ENCODE measurements at places on chromosomes 5 and 9.

DNA sequence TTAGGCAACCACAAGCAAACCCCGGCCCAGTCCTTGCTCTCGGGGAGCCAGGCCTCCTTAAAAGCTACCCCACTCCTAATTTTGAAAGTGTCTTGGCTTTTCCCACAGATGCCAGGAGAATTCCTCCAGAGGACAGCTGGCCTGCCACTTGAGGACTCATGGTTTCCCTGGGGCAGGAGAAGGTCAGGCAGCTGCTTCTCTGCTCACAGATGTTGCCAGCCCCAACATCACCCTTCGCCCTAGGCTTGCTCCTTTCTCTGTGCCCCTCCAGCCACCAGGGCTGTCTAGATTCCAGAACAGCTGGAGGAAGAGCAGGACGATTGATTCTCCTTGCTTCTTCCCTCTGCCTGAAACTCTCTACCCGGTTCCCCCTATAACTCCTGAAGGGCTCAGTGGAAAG is 8.5 kb downstream of the GGTA1 start:
- DNase-seq, result no peak

DNA sequence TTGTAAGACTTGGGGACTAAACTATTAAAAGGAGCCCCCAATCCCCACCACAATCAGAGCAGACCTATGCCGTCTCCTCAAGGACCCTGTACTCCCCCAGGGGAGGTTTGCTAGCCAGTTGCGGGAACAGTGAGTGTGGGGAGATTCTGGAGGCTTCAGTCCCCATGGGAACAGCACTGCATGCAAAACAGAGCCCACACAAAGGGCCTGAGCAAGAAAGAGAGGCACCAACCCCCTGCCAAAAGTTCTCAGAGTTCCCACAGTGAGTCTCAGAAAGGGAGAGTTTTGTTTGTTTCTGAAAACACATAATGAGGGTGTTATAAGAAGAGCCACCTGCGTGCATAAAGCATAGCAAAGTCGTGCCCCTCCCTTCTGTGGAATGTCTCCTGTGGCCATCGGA is 56.6 kb downstream of the CFAP90 start:
- no peak for DNase-seq

DNA sequence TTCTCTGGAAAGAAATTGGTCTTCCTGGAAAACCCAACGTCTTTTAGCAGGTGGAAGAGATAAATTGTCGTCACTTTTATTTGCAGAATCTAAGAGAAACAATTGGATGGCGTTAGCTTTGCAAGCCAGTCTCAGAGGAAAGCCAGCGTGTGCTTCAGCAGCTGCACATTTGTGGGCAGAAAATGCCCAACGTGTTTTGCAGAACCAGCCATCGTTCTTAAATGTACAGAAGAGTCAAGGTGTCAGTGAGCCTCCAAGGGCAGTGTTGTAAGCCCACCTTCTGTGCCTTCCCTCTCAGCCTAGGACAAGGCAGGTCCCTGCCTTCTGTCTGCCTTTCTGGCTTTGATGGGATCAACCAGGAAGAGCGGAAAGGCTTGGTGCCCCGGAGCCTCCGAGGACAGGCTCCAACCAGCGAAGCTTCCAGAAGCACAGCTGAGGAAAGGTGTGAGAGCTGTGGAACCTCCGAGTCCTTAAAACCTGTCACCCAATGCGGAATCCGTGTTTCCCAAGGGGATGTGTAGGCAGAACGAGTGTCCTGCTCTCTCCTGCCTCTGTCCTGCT is 116.0 kb upstream of the IRX2 start:
- no peak for DNase-seq

DNA sequence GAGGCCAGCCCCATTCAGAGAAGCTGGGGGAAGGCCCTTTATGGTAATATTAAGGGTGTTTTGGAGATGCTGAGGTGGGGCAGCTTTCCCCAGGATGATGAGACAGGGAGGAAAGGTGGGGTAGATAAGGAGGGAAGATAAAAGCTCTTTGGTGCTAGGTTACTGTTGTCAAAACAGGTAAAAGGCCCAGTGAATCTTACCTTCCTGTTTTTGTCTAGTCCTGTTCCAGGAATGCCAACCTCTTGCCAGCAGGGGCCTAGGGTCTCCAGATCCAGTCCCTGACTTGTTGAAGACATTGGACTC is 797 bp upstream of the CCL27 start:
- no peak for DNase-seq

DNA sequence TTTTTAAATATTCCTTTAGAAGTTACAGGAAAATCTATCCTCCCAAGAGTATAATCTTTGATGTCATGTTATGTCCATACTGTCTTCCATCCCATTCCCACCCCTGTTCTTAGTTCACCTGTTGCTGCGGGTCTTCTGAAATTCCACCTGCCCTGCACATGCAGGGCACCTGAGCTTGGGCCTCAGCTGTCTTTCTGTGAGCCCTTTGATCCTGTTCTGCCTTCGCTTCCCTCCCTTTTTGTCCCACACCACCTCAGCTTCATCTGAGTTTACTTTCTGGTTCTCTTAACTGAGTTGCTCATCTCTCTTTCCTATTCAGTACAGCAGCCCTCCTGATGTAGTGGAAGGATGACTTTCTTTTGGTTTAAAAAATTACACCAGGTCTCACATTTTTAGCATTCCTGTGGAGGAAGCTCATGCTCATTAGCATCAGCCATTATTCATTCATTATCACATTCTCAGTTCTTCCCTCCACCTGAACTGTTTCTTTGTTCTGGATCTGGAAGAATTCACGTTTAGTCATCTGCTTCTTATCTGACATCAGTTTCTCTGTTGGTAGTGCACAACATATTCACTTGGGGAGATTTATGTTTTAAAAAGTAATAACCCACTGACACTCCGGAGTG is 211.0 kb downstream of the ADCY2 start:
- DNase-seq, result no peak

- DNase-seq, result no peak
Measured at GRCh38 chr5:91224456-91224855, 158.7 kb downstream of the ARRDC3 start.

DNA sequence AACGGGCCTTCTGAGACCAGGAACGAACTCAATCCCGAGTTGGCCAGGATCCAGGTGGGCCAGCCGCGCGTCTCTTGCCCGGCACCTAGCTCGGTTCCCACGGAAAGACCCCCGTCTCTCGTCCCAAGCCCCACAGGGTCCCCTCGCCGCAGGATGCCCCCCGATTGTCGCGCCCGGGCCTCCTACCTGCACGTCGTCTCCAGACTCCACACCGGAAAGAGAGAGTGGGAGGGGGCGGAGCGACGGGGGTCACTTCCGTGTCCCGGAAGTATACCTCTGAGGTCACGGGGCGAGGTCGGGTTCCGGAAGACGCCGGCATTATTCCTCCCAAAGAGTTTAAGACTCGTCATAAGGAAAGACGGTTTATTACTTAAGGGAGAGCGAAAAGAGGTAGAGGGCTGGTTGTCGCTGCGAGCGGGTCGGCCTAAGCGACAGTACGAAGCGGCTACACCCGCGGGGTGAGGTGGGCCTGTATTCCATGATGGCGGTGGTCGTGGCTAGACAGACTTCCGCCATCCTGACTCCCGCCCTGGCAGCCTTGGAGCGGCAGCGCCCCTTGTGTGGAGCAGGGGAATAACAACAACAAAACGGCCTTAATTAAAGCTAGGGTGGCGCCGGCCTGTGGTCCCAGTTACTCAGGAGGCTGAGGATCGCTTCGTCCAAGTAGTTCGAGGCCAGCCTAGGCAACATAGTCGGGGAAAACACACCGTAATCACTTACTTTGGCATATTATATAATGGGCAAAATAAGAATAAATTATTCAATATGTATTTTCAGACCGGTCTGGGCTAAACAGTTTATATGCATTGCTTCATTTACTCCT is at the start of gene RPS14:
Gene RPS14 (minus strand): TSS at position 223 of the 823 bp plus-strand sequence. CDS start 2,006 bp downstream, outside the sequence.
- peak; percentile 78 for DNase-seq

DNA sequence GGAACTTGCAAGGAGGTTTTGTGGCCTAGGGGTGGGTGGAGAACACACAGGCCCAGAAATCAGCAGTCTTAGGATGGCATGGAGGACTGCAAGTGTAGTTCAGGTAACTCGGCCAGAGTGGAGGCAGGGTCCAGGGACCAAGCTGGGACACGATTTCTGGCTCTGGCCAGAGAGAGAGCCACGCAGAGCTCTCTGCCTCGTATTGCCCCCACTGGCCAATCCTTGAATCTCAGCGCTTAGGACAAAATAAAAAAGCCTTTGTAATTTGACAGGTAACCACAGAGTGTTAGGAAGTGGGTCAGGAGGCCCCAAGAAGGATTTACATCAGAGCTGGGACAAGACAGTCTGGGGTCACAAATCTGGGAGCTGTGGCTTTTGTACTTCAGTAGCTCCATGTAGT is 11.7 kb downstream of the MAP3K1 start:
- no peak for DNase-seq

DNA sequence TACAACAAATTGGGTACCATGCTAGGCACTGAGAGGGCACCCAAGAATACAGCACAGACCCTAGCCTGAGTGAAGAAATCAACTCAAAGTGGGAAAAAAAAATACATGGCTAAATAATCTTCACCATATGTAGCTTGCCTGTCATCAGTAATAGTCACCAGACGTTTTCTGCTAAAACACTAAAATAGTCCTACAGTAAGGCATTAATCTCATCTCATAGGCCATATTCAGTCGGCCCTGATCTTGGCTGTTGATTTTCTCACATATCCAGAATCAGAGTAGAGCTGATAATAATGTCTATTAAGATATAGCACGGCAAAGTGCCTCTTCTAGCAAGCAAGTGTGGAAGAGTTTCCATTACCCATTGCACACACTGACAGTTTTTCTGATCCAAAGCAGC is 322.1 kb upstream of the SLC30A5 start:
- no peak for DNase-seq

DNA sequence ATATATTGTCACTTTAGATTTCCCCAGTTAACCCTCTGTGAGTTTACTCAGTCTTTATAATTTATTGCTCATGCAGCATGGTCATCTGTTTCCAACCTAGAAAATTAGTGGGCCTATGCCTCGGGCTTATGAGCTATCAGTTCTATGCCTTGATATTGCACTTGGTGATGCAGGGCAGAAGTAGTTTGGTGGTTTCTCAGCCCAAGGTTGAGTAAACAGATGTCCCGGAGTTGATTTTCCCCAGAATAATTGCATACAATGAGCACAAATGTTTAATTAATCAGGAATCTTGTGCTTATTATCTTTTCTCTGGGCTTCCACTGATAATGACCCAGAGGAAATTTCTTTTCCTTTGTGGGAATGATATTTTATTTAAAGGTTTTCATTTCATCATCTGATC is 474.0 kb downstream of the CCDC171 start:
- DNase-seq, result no peak

- no peak for DNase-seq
Measured at GRCh38 chr9:113790093-113790492, 86.0 kb upstream of the ZNF618 start.

DNA sequence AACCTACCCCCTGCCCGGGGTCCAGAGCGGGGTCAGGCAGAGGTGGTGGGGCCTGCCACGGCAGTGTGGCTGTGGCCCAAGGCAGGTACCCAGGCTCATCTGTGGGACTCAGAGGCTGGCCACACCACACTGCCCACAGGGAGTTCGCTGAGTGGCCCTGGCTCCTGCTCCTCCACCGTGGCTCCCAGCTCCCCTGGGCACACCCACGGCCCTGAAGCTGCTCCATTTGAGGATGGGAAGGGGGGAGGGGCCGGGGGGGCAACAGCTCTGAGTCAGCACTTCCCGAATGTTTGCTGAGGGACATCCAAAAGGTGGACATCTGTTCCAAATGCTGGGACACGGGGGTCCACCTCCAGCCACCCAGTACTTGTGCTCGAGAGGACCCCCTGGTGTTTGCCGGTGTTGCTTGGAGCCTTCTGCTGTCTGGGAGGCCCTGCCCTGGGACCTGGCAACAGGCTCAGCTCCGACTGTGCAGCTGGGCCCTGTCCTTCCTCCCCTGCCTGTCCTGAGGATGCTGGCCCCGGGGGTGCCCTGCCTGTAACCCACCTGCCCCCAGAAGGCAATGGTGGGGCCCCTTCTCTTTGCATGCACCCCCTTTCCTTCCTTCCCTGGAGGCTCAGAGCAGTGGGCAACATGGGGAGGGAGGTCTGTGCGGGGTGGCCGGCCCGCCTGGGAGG is 2.5 kb upstream of the NRARP start:
- no peak for DNase-seq

GRCh38 chr9:76987594-76988200 is 31.8 kb upstream of the FOXB2 start:
- DNase-seq, result no peak

- DNase-seq, result no peak
Measured at GRCh38 chr9:128411364-128412119, 9.1 kb upstream of the CERCAM start.

GRCh38 chr5:12526113-12526512 is 621.9 kb upstream of the CTNND2 start:
- no peak for DNase-seq

DNA sequence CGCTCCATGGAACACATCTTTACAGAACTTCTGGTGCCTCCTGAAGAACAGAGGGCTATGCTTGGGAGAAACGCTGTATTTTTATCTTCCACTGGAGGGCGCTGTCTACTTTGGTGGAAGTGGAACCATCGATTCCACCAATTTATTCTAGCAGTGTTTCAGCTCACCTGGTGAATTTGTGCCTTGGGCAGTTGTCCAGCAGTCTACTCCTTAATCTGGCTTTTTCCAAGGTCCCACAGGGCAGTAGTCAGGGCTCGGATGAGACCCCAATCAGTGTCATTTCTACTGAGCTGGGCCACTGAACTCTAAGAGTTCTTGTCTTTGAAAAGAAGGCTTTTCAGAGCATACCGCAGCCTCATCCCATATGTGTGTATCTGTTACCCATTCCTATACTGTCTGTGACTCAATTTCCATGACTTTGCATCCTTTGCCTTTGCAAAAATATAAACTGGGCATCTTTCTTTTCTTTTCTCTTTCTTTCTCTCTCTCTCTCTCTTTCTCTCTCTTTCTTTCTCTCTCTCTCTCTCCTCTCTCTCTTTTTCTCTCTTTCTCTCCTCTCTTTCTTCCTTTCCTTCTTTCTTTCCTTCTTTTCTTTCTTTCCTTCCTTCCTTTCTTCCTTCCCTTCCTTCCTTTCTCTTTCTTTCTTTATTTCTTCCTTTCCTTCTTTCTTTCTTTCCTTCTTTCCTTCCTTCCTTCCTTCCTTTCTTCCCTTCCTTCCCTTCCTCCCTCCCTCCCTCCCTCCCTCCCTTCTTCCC is 138.4 kb upstream of the ZNF618 start:
- no peak for DNase-seq

DNA sequence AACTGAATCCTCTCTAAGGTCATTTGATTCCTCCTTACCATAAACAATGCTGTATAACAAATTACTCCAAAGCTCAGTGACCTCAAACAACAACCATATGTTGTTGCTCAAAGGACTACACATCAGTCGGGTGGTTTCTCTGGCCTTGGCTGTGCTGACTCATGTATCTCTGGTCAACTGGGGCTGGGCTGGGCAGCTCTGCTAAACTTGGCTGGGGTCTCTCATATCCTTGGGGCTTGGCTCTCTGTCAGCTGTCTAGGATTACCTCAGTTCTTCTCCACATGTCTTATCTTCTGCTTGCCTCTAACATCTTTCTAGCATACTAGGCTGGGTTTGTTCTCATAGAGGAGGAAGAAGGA is 86.4 kb downstream of the GALNT10 start:
- DNase-seq, result no peak
